ENCODE measurements at places on chromosomes 7 and 10.

DNA sequence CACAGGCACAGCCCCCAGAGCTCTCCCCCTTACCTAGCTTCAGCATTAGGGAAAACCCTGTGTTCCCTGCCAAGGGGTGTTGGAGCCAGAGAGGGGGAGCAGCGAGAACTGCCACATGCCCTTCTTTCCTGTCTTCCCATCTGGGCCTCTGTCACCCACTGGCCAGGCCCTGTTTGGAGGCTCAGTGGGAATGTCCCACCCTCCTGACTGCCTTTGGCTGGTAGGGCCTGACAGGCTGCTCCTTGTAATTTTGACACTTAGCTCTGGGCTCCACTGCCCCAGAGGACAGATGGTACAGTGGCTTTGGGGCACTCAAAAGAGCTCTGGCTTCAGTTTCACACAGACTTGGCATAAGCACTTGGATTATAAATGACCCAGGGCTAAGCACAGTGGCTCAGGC, 50.6 kb downstream of the GRID2IP start:
- no peak for DNase-seq

DNA sequence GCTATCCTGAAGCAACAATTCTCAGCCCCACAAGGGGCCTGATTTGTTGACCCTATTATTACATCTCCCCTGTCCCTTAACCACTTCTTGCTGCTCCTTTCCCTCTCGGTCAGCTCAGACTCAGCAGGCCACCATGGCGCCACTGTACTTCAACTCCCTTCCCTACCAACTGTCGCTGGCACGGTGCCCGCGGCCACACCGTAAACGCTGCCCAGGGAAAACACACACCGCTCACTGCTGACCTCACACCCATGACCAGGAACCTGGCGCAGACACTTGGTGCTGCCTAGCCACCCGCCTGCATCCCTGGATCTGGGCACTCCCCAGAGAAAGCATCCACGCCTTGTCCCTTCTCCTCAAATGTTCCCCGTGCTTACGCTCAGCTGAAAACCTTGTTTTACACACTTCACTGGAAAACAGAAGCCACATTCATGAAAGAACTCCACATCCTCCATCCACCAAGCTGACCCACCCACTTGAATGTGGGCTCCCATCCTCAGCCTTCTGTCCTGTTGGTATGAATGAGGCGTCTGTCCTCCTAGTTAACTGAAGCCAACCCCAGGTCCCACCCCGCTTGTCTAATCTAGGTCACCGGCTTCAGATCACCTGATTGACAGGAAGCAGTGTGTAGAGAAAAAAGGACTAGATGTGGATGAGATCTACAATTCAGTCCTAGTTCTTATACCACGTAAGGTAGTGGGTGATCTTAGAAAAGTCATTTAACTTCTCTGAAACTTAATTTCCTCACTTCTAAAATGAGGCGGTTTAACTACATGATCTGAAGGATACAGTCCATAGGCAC, 28.5 kb upstream of the CRYGN start:
- DNase-seq: no peak

GRCh38 chr7:98168181-98168903, 42.9 kb upstream of the BHLHA15 start:
- peak; percentile 85 for DNase-seq

DNA sequence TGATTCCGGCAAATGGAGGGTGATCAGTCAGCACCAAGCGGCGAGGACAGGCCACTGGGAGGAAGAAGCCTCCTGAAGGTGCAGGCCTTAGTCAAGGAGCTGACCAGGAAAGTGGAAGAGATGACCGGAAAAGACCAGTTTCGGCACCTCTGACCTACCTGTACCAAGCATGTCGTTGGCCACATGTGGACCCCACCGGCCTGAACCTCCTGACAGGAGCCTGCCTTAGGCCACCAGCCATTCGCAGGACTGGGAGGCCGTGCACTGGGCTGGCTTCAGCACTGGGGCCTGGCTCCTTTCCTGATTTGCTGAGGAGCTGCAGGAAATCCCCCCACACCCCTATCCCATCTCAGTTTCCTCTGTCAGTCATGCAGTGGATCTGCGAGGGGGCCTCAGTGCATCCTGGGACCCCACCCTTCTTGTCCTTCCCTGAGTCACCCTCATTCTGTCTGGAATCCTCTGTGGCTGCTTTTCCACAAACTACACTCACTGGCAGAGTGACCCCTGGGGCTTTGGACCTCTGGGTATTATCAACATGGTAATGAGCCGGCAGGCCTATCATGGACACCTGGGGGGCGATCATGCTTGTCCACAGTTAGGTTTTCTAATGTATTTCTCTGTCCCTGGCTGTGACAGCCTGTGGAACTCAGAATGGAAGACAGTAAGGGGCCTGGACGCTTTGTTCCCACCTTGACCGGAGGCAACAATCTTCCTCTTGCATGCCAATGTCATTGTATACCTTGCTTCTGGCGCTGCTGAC, 33.0 kb downstream of the RAMP3 start:
- DNase-seq: no peak

DNA sequence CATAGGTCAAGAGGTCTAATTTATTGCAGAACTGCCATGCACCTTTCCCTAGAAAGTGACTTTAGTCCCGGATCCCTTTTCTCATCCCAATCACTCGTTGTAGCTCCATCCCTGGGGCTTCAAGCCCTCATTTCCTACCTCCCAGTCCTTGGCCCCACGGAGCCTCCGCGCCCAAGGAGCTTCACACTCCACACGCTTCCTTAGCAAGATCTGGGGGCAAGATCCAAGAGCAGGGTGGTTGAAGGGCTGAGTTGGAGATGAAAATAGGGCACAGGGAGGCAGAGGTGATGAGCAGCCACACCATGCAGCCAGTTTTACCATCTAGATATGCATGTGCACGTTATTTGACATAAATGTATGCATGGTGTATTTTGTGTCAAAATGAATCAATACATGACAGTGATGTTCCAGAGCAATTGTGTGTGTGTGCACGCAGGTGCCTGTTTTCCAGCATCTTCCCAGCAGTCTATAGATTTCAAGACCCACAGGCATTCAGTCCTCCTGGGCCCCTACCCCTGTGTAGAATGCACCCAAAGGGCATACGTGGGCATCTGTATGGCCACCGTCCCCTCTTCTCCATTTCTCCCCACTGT, 6.0 kb upstream of the TRPV6 start:
- DNase-seq: no peak

DNA sequence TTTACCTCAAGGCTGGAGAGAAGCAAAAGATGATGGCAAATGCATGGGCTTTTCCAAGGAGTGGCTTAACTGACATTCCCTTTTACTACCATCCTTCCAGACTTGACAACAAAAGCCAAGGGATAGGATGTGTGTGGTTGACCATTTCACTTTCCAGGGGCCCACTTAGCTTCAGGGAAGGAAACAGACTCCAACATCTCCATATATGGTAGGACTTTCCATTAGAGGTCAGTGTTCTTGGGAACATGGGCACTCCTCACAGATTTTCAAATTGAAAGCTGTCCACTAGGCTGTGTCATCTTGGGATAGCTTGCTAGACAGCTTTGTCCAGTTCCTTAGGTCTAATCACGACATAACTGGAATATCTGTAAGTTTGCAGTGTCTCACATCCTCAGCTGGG, 118.1 kb upstream of the NAMPT start:
- DNase-seq: no peak

DNA sequence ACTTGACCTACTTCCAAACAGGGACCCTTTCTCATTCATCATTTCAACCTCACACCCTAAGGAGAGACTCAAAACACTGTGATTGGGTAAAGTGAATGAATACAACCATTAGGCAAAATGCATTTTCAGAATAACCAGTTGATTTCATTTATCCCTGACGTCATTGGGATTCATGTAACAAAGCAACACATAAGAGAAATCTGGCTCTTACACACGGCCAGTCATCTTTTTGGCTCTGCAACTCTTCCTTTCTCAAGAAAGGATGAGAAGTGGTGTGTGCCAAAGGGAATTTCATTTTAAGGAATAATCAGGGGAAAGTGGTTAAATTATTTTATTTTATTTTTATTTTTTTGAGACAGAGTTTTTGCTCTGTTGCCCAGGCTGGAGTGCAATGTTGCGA, 83.1 kb downstream of the CPVL start:
- no peak for DNase-seq

GRCh38 chr10:73756183-73756582, 12.0 kb downstream of the SEC24C start:
- no peak for DNase-seq

GRCh38 chr10:77348082-77348481, 289.5 kb downstream of the KCNMA1 start:
- DNase-seq: no peak

DNA sequence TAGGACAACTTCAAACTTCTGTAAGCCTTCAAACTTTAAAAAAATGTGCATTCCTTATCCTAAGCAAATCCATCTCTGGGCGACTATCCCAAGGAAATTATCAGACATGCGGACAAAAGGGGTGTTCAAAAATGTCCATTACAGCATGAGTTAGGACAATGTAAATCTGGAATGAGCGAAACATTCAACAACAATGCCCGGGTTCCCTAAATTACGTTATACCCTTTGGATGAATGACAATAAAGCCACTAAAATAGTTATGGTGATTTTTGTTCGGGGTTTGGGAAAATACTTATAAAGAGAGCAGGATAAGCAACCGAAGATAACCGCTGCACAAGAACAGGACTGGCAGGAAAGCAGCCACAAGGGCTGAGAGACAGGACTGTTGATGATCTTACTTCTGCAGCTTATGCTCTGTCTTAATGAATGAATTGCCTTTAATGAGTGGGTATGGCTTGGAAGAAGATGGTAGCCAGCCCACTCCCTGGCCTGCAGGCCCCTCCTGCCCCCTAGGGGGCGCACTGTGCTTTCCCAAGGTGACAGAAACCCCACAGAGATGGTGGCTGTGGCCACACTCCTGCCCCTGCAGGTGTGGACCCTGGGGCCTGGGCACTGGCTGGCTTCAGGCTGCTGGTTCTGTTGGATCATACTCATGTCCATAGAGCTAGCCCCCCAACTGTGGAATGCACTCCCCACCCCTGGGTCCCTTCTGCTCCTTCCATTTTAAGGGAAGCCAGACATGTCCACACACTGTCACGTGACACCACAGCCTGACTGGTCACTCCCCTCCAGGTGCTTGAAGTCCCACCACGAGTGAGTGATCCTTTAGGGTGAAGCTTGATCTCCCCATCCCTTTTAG, 45.0 kb downstream of the ZCCHC24 start:
- peak; percentile 60 for DNase-seq

DNA sequence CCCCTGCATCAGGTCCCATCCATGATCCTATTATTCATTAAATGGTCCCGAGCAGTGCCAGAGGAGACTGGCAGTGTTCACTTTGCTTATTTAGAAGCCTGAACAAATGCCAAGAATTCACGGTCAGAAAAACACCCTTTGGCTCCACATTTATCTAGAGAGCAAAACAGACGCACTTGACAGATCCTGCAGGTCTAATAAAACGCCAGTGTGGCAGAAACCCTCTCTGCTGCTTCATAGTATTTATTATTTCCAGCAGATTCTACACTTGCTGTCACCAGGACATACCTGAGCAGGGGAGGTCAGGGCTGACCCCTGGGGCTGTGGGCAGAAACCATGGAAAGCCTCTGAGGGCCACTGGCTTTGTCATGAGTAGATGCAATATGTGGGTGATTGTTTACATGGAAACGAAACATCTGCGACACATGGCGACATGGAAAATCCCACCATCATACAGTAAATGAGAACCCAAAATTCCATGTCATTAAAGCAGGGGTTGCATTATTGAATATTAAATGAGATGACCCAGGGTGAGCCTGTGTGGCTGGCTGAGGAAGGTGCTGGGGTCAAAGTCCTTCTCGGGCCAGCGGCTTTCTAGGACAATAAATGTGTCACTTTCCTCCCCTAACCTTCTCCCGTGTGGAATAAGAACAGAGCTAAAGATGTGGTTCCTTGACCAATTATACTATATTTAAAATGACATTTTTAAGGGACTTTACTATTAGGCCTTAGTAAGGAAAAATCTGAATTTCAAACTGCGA, 205.9 kb upstream of the SVIL start:
- no peak for DNase-seq

DNA sequence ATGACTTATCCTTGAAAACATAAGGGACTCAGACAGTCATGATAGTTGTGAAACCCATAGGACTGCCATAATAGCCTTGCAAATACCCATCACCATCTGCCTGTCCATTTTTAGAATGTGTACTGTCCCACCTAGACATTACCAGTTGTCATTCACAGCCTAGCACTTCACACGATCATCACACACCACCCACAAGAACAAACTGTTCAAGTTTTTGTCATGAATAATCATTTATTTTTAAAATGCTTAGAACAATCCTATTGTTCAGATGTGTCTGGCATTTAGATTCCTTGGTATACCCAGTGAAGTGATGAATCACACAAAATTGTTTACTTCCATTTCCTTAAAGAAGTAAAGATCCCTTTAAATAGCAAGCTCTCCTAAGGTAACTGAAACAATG, 46.6 kb downstream of the CCDC3 start:
- DNase-seq: no peak

DNA sequence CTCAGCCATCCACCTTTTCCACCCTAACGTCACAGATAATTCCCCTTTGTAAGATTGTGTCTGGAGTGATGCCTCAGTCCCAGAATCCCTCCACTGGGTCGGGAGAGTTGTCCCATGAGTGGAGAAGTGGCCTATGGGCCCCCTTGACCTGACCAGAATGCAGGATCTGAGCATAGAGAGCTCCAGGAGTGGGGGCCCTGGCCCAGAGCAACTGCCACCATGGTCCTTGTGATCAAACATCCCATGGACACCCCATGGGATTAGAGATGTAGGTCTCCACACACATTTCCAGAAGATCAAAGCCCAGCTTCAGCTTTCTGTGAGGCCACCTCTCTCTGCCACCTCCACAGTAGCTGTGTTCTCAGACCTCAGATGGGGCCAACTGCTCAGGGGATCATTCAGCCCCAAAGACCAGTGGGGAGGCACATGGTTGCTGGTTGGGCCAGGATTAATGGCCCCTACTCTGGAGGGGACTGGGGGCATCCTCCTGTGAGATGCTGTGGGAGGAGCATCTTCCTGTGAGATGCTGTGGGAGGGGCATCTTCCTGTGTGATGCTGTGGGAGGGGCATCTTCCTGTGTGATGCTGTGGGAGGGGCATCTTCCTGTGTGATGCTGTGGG, 28.5 kb upstream of the DPYSL4 start:
- no peak for DNase-seq

DNA sequence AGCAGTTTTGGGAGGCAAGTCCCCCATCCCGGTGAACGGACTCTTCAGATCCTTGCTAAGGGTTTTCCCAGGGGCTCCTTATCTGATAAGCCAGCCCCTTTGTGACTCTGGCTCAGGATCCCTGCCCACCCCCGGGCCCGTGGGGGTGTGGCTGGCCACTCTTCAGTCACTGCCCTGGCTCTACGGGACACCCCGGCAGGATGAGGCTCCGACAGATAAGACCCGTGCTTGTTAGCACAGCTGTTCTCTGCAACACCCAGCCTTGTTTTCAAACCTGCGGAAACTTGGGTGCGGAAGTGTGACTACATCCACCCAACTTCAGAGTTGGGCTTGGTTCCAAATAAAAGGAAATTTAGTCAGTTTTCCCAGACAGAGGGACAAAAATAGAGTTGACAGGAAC, 66.7 kb upstream of the PODXL start:
- DNase-seq: no peak

DNA sequence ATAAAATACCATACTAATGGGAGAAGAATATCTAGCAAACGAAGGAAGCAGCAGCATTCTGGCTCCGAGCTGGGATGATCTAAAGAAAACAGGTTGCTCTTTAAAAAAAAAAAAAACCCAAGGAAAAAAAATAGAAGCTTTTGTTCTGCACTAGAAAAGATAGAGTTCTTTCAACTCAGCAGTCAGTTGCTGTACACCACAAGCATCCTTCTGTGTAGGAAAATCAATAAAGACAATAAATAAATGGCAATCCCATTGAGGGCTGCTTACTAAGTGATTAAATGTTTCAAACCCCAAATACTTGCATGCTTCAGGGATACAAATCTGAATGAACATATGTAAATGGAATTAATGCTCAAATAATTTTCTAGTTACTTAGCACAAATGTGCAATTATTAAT, 207.1 kb downstream of the TEX36 start:
- no peak for DNase-seq
